NCI-H345 (cell line): ENCODE measurements at places on chromosomes 5 and 9.

- DNase-seq: no peak
Observed at GRCh38 chr5:176943816-176944215, 44.7 kb upstream of the HK3 start.

GRCh38 chr5:153340139-153340538, 150.3 kb upstream of the GRIA1 start:
- no peak for DNase-seq

GRCh38 chr5:64971513-64971912, 202.8 kb downstream of the CWC27 start:
- no peak for DNase-seq

GRCh38 chr5:58912116-58912515, 329.2 kb downstream of the RAB3C start:
- DNase-seq: no peak
